Astrocyte of the spinal cord (primary cell): ENCODE measurements at places on chromosomes 2 and 18.

DNA sequence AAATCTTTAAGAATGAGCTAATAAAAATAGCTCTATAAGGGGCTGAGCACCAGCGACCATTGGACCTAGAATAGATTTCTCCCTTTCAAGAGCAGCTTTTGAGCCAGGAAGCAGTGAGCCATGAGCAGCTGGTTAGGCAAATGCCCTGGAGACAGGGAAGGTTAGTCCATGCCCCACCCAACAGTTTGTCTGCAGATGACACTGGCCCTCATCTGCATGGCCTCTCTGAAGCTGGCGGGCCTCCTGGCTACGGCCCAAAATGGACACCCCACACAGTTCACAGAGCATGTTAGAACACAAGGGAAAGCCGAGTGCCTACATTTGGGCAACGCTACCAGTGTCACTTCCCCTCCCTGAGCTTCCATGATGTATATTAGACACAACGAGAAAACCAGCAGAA is 201.1 kb downstream of the MGAT5 start:
- DNase-seq: no peak

DNA sequence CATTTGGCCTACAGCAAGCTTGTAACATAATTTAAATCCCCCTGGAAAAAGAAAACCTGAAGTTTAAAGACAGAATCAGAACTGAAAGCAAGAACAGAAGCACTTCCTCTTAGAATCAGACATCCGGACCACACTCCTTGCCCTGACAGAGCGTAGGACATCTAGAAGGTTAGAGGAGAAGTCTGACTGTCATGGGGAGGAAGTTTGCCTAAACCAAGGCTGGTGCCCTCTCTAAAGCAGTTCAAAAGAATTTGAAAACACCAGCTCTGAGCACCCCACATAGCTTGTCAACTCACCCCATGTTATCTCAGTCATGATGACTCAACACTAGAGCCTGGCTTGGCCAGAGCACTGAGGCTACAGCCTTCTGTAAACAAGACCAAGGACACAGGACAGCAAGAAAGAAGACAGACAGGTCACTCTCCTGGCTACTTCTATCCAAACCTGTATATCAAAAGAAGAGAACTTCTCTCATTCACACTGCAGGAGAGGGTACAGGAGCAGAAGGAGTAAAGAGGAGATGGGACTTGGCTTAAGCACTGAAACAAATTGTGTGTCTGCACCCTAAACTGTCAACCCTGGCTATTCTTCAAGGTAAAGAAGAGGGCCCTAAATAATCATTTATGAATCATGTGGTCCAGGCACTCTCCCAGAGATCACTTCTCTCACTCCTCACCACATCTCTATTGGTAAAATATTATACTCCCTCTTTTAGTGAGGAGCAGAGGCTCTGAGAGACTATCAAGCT is 198.6 kb downstream of the MEMO1 start:
- no peak for DNase-seq

- DNase-seq: no peak
Measured at GRCh38 chr2:55976681-55977080, 53.1 kb upstream of the EFEMP1 start.

DNA sequence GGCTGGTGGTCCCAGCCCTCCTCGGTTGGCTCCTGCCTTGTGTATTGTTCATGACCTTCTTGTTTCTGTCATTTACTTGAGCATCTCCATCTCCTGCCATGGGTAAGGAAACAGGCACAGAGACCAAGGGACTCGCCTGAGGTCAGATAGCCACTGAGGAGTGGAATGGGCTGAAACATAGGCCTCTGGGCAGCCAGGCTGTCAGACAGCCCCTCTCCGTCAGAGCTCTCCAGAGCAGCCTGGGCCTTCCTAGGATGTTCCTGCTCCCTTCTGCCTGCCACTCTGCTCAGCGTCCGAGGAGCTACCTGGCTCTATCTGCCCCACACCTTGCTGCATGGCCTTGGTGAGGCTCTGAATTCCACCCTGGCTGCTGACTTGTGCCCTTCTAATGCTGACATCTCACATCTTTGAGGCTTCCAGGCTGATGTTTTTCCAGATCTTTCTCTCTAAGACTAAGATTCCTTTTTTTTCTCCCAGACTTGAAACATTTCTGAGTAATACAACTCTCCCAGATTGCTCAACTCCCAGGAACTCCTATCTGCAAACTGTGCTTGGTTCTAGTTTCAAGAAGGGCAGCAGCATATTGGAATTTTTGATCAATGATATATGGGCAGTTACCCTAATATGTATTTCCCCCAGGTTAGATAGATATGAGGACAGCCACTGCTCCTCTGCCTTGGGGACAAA is 67.7 kb downstream of the MCFD2 start:
- DNase-seq: peak; percentile 70

GRCh38 chr2:132366421-132367180 is 50.0 kb upstream of the GPR39 start:
- no peak for DNase-seq

- no peak for DNase-seq
Measured at GRCh38 chr2:241465543-241465942, 42.8 kb downstream of the STK25 start.

- DNase-seq: no peak
Measured at GRCh38 chr18:57087644-57088376, 59.1 kb upstream of the BOD1L2 start.

DNA sequence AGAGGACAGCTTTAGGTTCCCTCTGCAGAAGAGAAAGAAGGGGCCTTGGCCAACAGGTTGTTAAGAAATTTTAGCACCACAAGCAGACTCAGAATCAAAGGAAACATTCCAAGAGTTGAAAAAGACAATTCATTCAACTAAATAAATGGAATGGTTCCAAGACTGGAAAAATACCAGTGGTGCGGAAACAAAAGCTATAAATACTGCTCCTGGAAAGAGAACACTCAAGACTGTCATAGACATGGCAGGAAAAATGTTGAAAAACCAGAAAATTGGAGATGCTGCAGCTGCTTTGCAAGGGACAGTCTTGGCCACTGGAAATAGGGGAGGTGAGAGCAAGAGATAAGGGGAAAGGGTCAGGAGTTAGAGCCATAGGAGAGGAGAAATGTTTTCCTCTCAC is 312.7 kb upstream of the CYRIA start:
- DNase-seq: peak; percentile 25

- peak; percentile 51 for DNase-seq
Measured at GRCh38 chr2:173760553-173760952, 204.6 kb downstream of the SP3 start.

DNA sequence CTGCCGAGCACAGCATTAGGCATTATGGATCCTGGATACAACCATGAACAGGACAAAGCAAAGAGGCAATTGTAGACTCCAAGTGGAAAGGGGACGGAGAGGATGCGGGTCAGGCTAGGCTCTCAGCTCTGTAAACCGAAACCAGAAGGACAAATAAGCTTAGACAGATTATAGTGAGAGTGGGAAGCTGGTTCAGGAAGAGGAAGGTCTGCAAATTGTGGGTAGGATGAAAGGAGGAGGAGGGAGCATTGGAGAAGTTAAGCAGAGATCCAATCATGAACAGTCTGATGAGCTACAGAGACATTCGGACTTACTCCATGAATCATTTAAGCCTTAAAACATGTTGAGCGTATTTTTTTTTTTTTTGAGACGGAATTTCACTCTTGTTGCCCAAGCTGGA is 3.0 kb downstream of the MSH6 start:
- DNase-seq: no peak
